Activated CD4-positive, alpha-beta T cell treated with anti-CD3 and anti-CD28 coated beads, Interleukin-2, amount 50 U/mL, for 16 hours (primary cell): ENCODE measurements at places on chromosomes 1 and 21.
A peak's percentile ranks its signal among the peaks of the same experiment; 100 is the strongest.

DNA sequence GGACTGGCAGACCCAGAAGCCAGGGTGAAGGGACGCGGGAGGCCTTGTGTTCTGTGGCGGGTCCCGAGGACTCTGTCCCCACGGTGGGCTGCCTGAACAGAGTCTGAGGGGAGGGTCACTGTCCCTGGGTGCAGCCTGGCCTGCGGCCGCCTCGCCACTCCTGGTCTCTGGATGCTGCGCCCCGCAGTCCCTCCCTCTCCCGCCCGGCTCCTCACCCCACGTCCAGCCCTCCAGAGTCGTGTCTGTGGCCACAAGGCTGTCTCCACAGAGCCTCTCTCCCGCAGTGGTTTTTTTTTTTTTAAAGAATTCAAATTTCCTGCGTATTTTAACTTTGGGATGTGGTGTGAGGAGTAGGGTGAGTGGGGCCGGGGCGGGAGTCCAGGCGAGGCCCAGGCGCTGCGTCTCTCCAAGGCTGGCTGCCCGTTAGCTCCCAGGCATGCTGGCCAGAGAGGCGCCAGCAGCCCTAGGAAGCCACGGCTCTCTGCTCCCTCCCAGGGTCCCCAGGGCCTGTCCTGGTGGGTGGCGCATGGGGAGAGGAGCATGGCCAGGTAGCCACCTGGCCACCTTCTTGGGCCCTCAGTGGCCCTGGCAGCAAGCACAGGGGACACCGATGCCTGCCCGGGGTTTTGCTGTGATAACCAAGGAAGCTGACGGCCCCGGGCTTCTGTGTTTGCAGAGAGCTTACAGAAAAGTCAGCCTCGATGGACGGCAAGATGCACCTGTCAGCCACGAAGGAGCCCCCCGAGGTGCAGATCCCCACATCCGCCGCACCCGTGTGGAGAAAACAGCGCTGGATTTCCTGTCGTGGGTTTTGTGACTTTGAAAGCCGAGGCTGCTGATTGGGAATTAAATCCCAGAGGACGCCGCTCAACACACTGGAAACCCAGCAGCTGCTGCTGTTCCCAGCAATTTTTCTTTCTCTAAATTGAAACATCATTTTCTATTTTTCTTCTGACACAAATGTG is 72.8 kb downstream of the MORN1 start:
- DNase-seq = no peak

GRCh38 chr1:230246551-230246950 is 179.5 kb downstream of the GALNT2 start:
- no peak for DNase-seq

- no peak for DNase-seq
These were observed 57.6 kb upstream of the IFNLR1 start for GRCh38 chr1:24244519-24245268.

- peak; percentile 1 for DNase-seq
These were observed 424.9 kb downstream of the ADGRL2 start for GRCh38 chr1:82225421-82226185.

GRCh38 chr21:46569081-46569480 is 35.8 kb downstream of the S100B start:
- no peak for DNase-seq

- DNase-seq = no peak
These were observed 1.8 kb downstream of the KRTAP10-1 start for GRCh38 chr21:44537930-44538911.

DNA sequence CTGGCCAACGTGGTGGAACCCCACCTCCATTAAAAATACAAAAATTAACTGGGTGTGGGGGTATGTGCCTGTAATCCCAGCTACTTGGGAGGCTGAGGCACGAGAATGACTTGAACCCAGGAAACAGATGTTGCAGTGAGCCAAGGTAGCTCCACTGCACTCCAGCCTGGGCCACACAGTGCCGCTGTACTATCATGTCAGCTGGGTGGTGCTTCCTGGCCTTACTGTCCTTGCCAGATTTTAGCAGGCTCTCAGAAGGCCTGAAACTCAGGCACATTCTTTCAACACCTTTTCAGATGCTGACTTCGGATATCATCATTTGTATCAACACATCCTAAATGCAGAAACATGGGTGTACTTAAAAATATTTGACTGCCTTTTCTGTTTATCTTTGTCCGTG is 31.6 kb upstream of the NBL1 start:
- DNase-seq = no peak

- DNase-seq = no peak
These were observed 173.6 kb upstream of the SGIP1 start for GRCh38 chr1:66360285-66360724.

DNA sequence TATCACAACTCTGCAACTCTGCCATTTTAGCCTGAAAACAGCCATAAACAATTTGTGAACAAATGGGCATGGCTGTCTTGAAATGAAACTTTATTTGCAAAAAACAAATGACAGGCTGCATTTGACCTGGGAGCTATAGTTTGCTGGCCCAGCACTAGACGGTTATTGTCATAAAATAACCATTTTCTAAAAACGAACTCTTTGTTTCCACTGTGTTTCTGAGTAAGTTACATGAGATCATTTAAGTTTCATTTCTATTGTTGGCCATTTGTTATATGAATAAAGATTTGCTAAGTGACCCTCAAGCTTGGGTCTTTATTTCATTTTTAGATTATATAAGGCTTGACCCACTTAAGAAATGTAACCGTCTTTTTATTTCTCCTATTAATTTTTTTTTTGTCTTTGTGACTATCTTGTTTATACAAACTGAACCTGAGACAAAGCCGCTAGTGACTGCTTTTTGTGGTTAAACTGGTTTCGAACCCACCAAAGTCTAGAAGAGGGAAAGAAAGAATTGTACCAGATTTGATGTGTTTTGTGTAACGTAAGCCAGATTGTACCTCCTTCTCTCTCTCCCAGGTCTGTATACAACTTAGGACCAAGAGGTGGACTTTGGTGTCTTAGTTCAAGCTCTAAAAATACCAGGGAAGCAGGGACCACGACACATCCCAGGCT is 12.9 kb upstream of the KCNJ15 start:
- DNase-seq = peak; percentile 39

DNA sequence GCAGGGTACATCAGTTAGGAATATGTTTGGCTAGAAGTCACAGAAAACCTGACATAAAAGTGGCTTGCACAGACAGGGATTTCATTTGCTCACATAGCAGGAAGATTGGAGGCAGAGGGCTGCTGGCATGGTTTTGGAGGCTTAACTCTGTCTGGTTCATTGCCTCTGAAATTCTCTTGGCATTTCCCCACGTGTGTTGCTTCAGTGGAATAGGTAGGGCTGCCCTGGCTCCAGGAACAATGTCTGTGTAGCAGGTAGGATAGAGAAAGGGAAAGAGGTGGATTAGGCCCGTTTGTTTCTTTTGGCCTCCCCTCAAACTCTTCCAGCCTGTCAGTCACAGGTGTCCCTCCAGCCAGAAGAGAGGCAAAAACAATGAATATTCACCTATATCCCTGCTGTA is 20.5 kb upstream of the SIPA1L2 start:
- no peak for DNase-seq

GRCh38 chr1:3617806-3618345 is 6.6 kb upstream of the MEGF6 start:
- DNase-seq = no peak

DNA sequence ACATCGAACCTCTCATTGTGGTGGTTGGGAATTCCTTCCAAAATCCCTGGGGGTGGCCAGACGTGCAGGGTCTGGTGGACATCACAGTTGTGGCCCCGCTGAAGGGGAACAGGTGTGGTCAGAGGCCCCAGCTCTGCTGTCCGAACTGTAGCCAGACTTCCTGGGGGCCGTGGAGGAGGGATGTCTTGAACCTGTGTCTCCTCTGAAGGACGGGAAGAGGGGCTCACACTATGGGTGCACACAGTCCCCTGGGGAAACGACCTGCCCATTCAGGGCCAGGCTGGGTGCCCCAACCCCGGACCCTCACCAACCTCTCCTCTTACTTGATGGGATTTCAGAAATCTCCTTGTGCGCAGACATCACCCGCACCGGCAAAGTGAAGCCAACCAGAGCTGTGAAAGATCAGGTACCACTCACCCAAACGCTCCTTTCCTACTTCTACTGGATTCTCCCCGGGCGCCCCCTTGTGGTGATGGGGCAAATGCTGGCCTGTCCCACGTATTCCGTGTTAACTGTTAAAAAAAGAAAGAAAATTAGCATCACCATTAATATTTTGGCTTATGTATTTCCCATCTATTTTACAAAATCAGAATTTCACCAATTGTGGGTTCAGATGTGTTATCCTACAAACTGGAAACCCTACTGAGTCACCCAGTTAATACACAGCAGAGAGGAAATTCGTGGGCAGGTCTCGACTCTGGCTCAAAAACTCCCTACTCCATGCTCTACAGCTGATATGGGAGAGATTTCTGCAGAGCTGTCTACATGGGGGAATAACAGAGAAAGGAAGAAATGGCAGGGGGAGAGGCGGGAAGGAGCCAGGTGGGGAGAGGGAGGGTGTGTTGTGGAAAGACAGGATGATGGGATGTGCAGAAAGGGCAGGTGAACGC is 28.1 kb downstream of the PADI4 start:
- DNase-seq = peak; percentile 62

DNA sequence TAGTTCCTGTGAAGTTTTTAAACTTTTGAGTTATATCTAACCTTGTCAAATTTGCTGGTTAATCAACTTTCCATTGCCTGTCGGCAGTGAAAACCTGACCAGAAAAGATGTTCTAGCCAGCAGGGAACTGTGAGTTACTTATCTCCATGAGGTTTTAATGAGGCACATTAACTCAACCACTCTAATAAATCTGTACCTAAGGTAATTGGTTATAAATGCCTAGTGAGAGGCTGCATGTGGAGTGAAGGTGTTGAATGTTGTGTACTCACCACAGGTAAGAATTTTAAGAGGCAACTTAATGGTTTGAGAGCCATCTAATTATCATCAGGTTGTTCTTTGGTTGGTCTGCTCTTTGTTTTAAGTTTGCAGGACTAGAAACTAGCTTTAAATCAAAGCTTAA is 138.4 kb upstream of the LHX8 start:
- no peak for DNase-seq

DNA sequence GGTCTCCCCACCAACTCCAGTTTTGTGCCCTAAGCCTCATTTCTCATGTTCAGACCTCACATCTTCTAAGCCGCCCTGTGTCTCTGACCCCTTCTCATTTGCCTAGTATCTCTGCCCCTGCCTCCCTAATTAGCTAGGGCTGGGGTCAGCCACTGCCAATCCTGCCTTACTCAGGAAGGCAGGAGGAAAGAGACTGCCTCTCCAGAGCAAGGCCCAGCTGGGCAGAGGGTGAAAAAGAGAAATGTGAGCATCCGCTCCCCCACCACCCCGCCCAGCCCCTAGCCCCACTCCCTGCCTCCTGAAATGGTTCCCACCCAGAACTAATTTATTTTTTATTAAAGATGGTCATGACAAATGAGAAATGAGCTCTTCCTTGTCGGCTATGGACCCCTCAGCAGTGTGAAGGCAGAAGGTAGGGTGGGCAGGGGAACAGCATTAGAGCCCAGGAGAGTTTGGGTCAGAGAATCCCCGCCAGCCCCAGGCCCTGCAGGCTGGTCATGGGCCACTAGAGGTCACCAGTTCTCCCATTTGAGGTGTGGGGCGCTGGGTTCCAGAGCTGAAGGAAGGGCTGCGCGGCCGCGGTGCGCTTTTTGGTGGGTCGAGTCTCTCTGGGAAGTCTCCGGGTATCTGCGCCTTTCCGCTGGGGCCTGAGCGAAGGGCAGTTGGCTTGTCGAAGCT is 11.5 kb downstream of the ADAMTSL4 start:
- DNase-seq = peak; percentile 90

- peak; percentile 2 for DNase-seq
These were observed 46.4 kb upstream of the SIPA1L2 start for GRCh38 chr1:232676307-232676706.

DNA sequence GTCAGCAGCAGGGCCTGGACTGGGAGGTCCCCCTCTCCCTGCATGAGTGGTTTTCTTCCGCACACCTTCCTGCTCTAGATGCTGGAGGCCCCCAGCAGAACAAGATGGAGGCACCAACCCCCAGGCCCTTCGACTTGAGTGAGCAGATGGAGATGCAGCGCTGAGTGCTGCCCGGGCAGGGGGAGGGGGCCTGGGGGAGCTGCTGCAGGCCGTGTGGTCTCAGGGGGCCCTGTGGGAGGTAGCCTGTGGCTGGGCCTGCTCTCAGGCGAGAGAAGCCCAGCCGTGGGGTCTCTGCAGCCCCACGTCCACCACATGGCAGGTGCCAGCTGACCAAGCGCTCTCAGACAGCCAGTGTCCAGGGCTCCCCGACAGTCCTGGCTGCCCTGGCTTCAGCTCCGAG is 1.2 kb upstream of the FAAP20 start:
- DNase-seq = no peak

- peak; percentile 26 for DNase-seq
These were observed 85.6 kb downstream of the FAM78B start for GRCh38 chr1:166080967-166081870.

DNA sequence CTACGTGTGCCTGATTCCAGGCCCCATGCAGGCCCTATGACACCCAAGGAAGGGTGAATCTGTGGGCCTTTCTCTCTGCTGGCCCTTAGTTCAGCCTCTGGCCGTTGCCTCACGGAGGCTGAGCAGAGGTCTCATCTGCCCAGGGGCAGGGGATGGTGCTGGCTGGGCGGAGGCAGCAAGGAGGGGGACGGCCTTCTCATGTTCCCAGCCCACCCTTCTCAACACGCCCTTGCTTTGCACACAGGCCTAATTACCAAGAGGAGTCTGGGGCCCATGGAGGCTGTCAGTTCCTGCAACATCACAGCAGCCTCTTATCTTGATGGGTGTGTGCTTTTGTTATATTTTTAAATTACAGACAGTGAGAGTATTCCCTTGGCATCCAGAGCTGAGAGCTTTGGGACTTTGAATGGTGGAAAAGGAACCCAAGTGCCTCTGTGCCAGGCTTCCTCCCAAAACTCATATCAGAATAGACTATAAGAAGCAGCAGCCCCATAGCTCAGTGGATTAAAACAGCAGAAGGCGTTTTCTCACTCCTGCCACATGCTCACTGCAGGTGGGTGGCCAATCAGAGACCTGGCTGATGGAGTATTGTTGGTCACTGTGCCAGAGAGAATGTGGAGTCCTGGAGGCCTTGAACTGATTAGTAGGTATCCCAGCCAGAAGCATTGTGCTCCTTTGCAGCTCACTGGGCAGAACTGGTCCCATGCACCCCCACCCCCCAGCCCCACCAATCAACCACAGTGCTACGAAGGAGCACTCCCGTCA is 164.9 kb downstream of the CAMTA1 start:
- DNase-seq = no peak

DNA sequence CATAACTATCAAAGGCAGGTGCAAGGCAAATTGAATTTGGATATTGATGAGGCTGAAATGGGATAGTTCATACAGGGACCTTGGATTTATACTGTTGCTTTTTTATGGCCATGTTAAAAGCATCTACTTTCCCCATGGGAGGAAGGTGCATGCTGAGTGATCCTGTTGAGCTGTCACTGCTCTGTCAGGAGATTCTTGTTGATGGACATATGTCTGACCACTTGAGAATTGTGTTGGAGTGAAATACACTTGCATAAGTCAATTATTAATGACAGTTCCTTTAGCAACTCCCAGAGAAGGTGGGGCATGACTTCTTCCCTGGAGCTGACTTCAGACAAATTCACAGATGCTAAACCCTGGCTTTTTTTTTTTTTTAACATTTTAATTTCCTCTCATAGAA is 58.4 kb upstream of the DYNLT5 start:
- DNase-seq = no peak

DNA sequence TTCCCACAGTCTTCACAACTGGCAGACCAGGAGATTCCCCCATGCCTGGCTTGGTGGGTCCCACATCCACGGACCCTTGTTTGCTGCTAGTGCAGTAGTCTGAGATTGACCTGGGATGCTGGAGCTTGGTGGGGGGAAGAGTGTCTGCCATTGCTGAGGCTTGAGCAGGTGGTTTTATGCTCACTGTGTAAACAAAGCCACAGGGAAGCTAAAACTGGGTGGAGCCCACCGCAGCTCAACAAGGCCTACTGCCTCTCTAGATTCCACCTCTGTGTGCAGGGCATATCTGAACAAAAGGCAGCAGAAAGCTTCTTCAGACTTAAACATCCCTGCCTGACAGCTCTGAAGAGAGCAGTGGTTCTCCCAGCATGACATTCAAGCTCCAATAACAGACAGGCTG is 177.3 kb upstream of the ETV3 start:
- DNase-seq = no peak
